ENCODE measurements at places on chromosomes 16 and 17. TPM values are rescaled to one million over a fixed set of nuclear protein-coding genes. Genes with fewer than 3 reads are reported as not detected.
A peak's percentile ranks its signal among the peaks of the same experiment; 100 is the strongest.

- DNase-seq = no peak
Observed at GRCh38 chr16:79050063-79050462, 550.5 kb downstream of the MAF start.

DNA sequence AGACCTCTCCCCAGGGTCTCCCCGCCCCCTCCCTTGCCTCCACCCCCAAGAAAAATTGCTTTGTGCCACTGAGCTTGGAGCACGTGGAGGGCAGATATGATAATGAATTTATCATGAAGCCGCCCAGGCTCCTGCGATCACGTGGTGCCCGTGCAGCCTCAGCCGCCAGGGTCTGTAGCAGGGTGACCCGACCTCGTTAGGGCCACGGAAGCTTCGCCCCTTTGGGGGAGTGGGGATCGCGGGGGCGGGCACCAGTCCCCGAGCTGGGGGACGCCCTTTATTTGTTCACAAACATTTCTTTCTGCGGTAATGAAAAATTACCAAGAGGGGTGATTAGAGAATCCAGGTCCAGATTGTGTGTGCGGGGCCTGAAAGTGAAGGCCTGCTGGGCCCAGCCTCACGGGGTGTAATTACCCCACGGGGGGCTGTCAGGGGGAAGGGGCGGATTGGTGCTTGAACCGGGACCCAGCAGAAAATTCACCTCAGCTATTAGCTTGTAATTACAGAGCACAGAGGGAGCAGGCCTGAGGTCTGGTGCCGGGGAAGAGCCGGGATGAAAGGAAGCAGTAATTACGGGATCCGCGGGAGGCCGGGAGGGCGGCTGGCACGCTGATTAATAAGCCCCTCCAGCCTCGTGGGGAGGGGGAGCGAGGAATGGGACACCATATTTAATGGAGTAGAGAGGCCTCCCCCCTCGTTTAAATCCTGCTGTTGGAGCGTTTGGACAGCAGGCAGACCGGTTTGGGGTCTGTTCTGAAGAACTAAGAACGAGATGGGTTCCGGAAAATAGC, 13.3 kb downstream of the GSE1 start:
- no peak for DNase-seq

DNA sequence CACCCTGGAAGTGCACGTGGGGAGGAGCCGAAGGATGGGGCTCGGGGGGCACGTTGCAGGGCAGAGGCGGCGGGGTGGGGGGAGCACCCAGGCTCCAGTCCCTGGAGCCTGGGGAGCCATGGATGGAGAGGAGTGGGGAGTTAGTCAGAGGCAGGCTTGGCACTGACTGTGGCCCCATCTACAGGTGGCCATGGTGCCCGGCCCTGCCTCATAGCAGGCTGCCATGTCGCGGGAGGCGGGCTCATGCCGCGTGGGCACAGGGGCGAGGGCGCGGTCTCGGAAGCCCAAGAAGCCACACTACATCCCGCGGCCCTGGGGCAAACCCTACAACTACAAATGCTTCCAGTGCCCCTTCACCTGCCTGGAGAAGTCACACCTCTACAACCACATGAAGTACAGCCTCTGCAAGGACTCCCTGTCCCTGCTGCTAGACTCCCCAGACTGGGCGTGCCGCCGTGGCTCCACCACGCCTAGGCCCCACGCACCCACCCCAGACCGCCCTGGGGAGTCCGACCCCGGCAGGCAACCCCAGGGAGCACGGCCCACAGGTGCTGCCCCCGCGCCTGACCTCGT, 3.0 kb downstream of the PRR35 start:
- DNase-seq = no peak

DNA sequence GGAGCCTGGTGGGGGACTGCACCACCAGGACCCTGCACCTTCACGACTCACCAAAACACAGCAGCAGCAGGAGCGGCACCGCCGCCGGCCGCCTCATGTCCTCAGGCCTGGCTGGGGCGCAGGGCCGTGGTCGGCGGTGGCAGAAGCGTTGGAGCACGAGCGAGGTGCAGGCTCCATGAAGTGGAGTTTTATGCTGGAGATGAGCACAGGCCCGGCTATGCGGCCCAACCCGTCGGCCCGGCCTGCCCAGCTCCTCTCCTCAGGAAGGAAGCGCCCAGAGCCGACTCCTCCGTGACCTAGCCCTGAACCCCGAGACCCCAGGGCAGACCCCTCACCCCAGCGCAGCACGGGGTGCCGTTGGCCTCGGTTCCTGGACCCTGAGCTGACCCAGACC, at the start of gene PRSS27:
TSS of gene PRSS27 (minus strand) at position 161 of the 394 bp plus-strand sequence. CDS start at position 97, 64 bp downstream.
- no peak for DNase-seq

- DNase-seq = no peak
Observed at GRCh38 chr16:83932955-83933673, 19.9 kb upstream of the OSGIN1 start.

- DNase-seq = peak; percentile 35
Observed at GRCh38 chr16:29702269-29702668, 23.3 kb downstream of the QPRT start.

- no peak for DNase-seq
Observed at GRCh38 chr16:53991754-53992378, 287.9 kb downstream of the FTO start.

Gene NOG
- 3.4 TPM for total RNA-seq

DNA sequence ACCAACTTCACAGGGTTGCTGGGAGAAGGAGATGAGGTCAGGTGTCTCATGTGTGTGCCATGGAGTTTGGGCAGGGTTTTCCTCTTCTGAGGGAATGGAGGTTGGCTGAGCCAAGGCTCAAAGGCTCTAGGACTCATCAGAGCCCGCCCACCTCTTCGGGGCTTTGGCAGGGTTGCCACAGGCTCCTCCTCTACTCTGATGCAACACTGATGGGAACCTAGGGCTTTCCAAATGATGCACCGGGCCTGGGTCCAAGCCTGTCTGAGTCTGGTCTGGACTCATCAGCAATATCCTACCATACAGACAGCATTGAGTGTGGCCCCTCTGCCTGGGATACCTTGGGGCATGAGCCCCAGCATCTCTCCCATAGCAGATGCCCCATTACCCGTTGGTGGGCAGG, 59.5 kb upstream of the LHX1 start:
- peak; percentile 36 for DNase-seq

- peak; percentile 63 for DNase-seq
Observed at GRCh38 chr16:87161822-87162676, 155.1 kb downstream of the C16orf95 start.

GRCh38 chr17:12247761-12248160, 227.1 kb downstream of the MAP2K4 start:
- no peak for DNase-seq

GRCh38 chr16:12661656-12662172, 142.0 kb downstream of the CPPED1 start:
- peak; percentile 54 for DNase-seq

Gene ANKRD40
- 29.8 TPM for total RNA-seq

DNA sequence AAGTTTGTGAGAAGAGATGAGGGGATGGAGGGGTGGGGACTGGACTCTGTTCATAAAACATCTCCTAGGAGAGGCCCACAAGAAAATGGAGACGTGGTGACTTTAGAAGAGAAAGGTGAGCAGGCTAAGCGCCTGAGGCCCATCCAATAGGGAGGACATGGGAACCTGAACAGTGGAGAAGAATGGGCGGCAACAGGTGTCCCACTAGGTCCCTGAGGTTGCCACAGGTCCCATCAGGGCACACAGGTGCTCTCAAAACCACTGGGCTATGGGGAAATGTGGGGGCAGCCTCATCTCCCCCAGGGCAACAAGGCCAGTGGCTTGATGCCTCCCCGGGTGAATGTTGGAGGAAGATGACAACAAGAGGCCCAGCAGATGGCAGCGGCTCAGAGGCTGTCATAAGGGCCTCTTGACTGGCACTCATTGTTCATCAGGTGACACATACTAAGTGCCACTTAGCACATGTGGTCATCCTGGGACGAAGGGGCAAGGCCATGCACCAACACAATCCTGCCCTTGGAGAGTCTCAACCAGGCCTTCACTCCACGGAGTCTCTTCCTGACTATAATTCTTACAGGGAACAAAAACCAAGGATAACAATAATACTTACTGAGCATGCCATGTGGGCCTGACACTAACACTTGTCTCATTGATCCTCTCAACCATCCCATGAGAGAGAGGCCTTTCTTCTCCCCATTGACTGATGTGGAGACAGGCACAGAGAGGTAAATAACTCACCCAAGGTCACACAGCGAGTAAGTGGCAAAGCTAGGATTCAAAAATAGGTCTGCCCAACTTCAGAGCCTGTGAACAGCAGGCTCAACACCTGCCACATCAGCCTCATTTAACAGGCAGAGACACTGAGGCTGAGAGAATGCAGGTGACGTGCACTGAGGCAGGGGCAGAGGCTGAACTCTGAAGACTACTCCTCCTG, 38.0 kb downstream of the CUEDC1 start:
- peak; percentile 48 for DNase-seq

Gene KRT31
- total RNA-seq = not detected

GRCh38 chr17:65261152-65261551, 124.0 kb downstream of the RGS9 start:
- no peak for DNase-seq

DNA sequence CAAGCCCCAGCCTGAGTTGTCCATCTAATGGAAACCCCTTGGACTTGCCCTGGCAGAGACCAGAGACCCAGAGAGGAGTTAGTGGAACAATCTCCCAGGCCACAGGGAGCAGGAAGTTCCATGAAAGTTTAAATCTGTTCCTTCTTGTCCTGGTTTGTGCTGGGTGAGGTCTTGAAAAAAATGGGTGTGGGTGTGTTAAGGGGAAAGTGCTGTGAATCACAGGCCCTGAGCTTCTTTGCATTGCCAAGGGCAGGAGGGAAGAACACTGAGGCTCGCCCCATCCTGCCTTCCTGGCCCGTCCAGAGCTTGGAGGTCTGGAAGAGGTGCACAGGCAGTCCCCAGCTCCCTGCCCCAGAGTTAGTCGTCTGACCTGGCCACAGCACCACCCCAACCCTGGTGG, 2.3 kb downstream of the ADORA2B start:
- no peak for DNase-seq

DNA sequence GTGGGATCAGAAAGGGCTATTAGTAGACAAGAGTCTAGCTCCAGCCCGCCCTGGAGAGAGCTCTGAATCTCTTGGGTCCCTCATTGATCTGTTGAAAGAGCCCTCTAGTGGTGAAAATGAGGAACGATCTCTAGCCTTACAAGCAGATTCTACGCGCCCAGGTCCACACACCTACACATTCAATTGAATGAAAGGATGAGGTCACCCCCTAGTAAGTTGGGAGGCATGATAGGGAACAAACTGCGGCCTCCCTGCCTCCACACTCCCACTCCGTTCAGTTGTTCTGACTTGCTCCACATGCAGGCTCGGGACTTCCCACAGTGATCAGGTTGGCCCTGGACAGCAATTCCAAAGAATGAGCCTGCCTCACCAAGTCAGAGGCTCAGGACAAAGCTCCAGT, 2.9 kb upstream of the CACNG3 start:
- DNase-seq = peak; percentile 63

DNA sequence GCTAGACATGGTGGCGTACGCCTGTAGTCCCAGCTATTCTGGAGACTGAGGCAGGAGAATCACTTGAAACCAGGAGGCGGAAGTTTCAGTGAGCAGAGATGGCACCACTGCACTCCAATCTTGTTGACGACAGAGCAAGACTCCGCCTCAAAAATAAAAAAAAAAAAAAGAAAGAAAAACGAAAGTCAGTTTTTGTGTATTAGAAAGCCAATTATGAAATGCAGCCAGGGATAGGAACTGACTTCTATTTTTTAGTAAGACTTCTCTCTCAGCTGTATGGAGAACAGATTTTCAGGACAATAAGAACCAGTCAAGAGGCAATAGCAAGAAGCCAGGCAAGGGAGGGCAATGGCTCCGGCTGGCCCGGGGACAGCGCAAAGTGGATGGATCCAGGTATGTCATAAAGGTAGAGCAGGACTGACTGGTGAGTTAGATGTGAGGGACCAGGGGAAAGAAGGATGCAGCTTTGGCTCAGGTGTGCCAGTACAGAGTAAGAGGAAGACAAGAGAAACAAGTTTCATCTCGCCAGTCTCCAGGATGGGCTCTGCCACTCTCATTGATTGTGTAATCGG, 12.5 kb upstream of the CCL1 start:
- no peak for DNase-seq

Gene KRTAP3-2
- total RNA-seq = not detected

Gene MSLN
- not detected for total RNA-seq

- no peak for DNase-seq
Observed at GRCh38 chr16:47887496-47887895, 268.3 kb downstream of the ABCC12 start.

Gene TMIGD1
- total RNA-seq = not detected

Gene TNFRSF17
- total RNA-seq = not detected

Gene NPIPA8
- total RNA-seq = 19.4 TPM

- no peak for DNase-seq
Observed at GRCh38 chr16:52203096-52203495, 343.8 kb downstream of the TOX3 start.

- no peak for DNase-seq
Observed at GRCh38 chr17:81379523-81379942, 15.7 kb upstream of the BAHCC1 start.

GRCh38 chr17:55300479-55301290, 35.9 kb downstream of the HLF start:
- no peak for DNase-seq

- no peak for DNase-seq
Observed at GRCh38 chr17:57533684-57534305, 211.3 kb downstream of the CCDC182 start.

Gene GPR139
- not detected for total RNA-seq

- DNase-seq = no peak
Observed at GRCh38 chr16:78633551-78633950, 534.1 kb downstream of the WWOX start.

GRCh38 chr17:37088459-37088858, 139.7 kb downstream of the AATF start:
- no peak for DNase-seq

DNA sequence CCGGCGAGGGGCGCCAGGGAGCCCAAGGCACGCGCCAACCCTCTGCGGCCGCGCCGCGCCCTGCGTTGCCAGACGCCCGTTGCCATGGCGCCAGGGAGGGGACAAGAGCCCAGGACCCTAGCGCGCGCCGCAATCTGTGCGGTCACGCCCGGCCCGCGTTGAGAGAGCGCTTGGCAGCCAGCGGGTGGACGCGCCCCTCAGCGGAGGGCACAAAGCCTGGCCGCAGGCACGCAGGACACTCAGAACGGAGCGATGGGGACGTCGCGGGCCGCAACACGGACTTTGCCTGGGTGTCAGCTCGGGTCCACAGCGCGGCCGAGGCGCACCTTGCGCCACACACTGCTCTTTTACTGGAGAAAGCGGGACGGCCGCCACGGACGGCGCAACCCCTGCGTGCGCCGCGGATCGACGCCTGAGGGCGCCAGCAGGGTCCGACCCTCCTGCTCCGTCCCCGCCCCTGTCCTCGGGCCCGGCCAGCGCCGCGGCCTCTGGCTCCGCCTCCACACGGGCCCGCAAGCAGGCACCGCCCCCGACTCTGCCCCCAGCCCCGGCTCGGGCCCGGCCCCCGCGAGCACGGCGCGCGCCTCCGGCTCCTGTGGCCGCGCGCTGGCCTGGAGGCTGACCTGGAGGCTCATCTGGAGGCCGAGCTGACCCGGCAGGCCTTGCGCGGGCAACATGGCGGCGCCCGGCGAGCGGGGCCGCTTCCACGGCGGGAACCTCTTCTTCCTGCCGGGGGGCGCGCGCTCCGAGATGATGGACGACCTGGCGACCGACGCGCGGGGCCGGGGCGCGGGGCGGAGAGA, at the start of gene GFER:
TSS of gene GFER (plus strand) at position 650 of the 803 bp plus-strand sequence. CDS start at position 676, 26 bp downstream.
- DNase-seq = peak; percentile 84

GRCh38 chr17:13435230-13435629, 166.5 kb downstream of the HS3ST3A1 start:
- DNase-seq = no peak
